ENCODE measurements at places on chromosomes 4 and X. TPM values are rescaled to one million over a fixed set of nuclear protein-coding genes. Genes with fewer than 3 reads are reported as not detected.

PRKG2 gene
- not detected for polyA plus RNA-seq

DNA sequence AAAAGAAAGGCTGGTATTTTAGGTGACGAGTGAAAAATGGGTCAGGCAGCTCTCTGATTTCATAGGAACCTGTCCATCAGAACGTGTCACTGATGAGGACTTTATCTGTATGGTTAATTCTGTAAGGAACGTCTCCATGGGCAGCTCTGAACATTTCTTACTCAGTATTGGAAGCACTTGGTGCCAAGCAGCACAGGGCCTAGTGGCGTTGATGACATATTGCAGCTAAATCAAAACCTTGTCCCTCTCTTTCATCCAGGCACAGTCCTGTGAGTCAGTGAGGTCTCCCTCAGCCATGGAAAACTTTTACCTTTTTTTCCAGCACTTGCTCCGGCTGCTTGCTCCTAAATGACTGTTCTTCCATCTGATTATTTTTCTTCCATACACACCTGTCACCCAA, 301.9 kb downstream of the DHX15 start:
- no peaks in the 10 kb centered on the region for H3K27me3 ChIP-seq
- H3K27ac ChIP-seq: no peak overlapping the region

GRCh38 chrX:33183361-33183760, 28.0 kb downstream of the DMD start:
- DNase-seq: no peak
- H3K4me3 ChIP-seq: no peak overlapping the region
- H3K27me3 ChIP-seq: no peaks in the 10 kb centered on the region
- H3K27ac ChIP-seq: no peak overlapping the region
- no peaks in the 10 kb centered on the region for H3K36me3 ChIP-seq

RAB9B gene
- not detected for polyA plus RNA-seq

DNA sequence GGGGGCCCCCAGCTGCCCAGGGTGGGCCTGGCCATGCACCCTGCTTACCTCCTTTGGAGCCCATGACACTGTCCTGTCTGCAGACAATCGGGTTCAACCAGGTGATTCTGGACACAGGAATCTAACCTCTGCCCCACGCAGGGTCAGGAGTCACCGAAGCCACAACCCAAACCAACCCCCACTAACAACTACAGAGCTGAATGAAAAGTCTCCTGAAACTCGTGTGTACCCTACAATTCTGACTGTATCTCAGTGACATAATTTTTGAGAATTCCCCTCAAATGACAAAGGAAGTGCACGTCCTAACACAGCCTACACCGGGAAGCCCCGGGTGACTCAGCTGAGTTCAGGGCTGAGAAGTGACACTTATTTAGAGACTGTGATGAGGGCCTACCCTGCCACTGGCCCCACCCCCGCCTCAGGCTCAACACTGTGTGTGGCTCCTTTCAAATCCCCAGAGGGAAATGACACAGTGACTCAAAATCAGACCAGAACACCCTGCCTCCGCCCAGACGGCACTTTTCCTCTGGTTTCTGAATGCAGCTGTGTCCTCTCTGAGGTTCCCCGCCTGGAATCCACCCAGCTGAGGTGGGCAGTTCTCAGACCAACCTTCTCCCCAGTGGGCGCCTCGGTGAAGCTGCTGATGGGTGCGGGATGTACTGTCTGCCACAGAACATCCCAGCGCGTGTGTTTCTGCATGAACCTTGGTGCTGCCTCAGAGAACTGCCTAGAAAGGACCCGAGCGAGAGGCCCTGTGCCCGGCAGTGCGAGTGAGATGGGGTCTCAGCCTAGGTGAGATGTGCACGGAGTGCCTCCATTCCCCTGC, 9.9 kb downstream of the TNIP2 start:
- peaks cover 68% of the 10 kb centered on the region for H3K36me3 ChIP-seq
- peak; percentile 50 for DNase-seq
- H3K27me3 ChIP-seq: no peaks in the 10 kb centered on the region
- H3K4me3 ChIP-seq: no peak overlapping the region
- peak overlapping the region; percentile 77 for H3K27ac ChIP-seq
- H3K4me1 ChIP-seq: peaks cover 8% of the 10 kb centered on the region

GRCh38 chrX:129522184-129523078, 859 bp downstream of the SMARCA1 start:
- DNase-seq: no peak
- no peak overlapping the region for H3K27ac ChIP-seq
- H3K4me3 ChIP-seq: peak overlapping the region; percentile 75

DNA sequence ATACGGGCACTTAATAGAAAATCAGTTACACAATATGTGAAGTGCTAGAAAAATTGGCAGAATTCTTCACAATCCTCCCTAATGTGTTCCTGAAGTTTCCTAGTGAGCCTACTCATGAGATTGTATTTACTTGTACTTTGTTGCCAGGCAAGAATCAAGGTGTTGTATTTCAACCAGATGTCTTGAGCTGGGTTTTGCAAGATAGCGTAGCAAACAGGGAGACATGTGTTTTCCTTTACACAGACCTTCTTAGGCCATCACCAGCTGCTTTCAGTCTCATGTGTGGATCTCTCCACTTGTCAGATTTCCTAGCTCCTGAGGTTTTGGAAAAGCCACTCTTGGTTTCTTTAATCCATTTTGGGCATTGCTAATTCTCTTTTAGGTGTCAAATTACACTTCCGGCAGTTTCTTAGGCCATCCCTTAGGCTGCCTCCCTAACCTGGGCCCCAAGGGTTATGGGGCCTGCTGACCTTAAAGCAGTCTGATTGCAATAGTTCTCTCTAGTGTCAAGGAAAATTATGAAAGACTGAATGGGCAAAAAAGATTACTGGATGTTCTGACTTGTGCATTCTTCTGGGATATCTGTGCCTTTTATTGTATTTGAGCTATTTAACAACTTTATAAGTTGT, 12.2 kb upstream of the EDA start:
- H3K4me1 ChIP-seq: no peaks in the 10 kb centered on the region
- no peak overlapping the region for H3K27ac ChIP-seq
- H3K4me3 ChIP-seq: no peak overlapping the region

- no peaks in the 10 kb centered on the region for H3K4me1 ChIP-seq
- H3K27ac ChIP-seq: no peak overlapping the region
- DNase-seq: no peak
- no peak overlapping the region for H3K4me3 ChIP-seq
Measured at GRCh38 chr4:11404431-11404830, 24.3 kb downstream of the HS3ST1 start.

NAP1L3 gene
- polyA plus RNA-seq: not detected

DNA sequence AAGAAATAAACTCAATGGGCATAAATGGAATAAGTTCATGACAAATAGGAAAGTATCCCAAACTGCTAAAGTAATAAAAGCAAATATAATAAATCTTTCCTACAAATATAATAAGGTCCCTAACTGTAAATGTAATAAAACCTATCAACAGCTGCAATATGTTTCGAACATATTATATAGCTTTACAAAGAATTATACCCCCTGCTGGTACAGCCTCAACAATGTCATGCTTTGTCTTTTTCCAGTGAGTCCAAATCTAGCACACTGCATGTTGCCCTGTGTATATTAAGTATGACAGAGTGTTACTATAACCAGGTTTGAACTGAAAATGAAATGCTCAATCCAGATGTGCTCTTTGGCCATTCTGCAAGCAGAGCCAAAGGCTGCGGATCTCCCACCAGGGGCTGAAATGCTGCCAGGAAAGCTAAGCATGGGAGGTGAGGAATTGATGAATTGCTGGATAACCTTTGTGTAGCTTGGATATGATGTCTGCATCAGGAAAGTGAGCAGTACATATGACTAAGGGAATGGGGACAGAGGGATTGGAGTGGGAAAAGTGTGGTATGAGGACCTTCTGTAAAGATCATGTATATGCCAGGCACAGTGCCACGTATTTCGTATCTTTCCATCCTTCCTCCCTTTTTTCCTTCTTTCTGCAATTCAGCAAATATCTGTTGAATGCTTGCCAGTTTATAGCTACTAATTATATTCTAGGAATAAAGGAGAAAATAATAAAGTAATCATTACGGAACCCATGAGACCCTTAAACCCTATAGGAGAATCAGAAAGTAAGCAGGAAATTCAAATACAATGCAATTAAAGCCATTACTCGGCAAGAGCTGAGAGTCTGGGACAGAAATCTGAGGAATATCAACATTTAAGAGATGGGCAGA, 954.6 kb upstream of the LCORL start:
- no peak overlapping the region for H3K27ac ChIP-seq
- no peak overlapping the region for H3K4me3 ChIP-seq
- no peaks in the 10 kb centered on the region for H3K4me1 ChIP-seq
- no peak for DNase-seq
- H3K27me3 ChIP-seq: no peaks in the 10 kb centered on the region

SPATA4 gene
- polyA plus RNA-seq: not detected

PNMA6A gene
- not detected for polyA plus RNA-seq

GRCh38 chr4:118894034-118894433, 5.4 kb downstream of the SYNPO2 start:
- H3K27me3 ChIP-seq: peaks cover 20% of the 10 kb centered on the region
- no peak overlapping the region for H3K27ac ChIP-seq
- H3K36me3 ChIP-seq: no peaks in the 10 kb centered on the region
- peaks cover 2% of the 10 kb centered on the region for H3K4me1 ChIP-seq

NFXL1 gene
- 10.6 TPM for polyA plus RNA-seq

CT45A5 gene
- polyA plus RNA-seq: not detected

DNA sequence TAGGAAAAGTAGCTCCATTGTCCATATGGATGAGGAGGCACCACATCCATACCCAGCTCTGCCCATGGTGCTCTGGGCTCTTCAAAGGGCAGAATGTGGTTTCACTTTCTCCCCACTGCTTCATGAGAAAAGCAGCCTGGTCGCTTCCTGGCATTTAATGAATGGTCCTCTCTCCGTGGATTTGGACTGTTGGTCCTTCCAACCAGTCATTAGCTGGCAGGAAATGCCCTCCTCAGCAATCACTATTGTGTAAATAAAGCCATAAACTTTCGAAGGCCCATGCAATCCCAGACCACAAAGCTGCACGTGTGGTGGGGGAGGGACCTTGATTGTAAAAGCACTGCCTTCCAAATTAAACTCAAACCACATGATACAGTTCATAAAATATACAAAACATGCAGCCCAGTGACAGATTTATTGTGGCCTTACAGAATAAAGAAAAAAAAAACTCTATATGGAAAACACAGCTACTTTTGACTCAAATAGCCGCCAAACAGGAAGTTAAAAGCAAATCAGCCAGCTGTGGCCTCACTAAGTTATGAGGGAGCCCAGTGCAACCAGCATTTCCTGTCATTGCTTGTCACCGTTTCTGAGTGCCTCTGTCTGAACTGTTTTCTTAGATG, 8.1 kb downstream of the MBNL3 start:
- H3K4me1 ChIP-seq: peaks cover 33% of the 10 kb centered on the region
- H3K36me3 ChIP-seq: no peaks in the 10 kb centered on the region
- peak; percentile 58 for DNase-seq
- peak overlapping the region; percentile 76 for H3K4me3 ChIP-seq

DNA sequence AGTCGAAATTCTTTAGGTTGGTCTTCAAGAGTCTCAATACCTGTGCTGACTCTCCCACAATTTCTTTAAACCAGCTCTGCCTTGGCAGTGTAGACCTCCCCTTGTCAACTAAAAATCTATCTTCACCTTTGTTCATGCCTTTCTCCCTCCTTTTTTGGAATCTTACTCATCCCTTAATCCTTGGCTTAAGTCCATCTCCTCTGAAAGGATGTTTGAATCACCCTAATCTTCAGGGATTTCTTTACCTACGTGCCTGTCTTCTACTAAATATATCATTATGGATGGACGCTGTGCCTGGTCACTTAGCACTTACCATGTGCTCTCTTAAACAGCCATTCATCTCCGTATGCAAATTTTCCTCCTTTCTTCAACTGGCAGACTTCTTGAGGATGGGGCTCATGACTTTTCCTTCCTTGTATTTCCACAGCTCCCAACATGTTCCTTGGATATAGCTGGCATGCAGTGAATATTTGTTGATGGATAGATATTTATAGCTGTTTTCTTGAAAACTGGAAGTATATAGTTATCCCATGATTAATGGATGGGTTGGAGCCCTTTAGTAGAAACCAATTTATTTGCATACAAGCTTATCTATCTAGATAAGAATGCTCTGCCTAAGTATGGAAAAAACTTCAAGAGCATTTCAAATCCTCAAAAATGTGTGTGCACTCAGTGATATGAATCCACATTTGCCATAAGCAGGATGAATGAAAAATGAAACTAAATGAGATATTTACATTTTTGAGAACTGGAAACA, 166.6 kb downstream of the SPRY1 start:
- H3K4me3 ChIP-seq: no peak overlapping the region
- H3K27me3 ChIP-seq: no peaks in the 10 kb centered on the region
- no peak for DNase-seq
- H3K4me1 ChIP-seq: no peaks in the 10 kb centered on the region
- H3K27ac ChIP-seq: no peak overlapping the region
- H3K36me3 ChIP-seq: no peaks in the 10 kb centered on the region

HS6ST2 gene
- not detected for polyA plus RNA-seq

GRCh38 chrX:103464072-103464773, 55.1 kb downstream of the RAB40A start:
- H3K4me1 ChIP-seq: peaks cover 6% of the 10 kb centered on the region
- H3K36me3 ChIP-seq: no peaks in the 10 kb centered on the region
- peak overlapping the region; percentile 61 for H3K4me3 ChIP-seq

SPP1 gene
- polyA plus RNA-seq: not detected

DNA sequence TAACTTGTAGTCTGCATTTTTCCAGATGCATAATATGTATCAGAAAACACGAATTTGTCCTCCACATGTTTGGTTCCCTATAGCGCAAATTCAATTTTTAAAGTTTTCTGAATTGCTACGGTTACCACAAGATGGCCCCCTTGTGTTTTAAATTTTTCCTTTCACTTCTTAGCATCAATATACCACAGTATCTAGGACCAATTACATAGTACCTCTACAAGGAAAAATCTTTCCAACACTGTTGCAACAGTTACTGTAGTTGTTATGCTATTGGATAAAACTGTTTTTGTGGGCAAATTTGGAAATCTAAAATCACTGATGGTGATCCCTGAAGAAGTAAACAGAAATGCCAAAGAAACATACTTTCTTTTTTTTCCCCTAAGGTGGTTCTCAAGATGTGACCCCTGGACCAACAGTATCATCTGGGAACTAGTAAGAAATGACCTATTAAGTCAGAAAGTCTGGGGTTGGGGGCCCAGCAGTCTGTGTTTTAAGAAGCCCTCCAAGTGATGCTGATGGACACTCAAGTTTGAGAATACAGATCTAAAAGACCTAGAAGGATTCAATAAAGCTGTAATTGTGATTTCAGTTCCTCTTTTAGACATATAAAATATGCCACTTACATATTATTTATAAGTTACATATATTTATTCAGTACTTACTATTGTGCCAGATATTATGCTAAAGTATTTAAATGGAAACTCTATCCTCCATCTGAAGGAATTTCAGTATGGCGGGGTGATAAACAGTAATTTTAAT, 3.1 kb downstream of the ZGRF1 start:
- H3K4me1 ChIP-seq: peaks cover 19% of the 10 kb centered on the region
- H3K27ac ChIP-seq: no peak overlapping the region
- H3K4me3 ChIP-seq: no peak overlapping the region
- peak; percentile 7 for DNase-seq
- H3K27me3 ChIP-seq: no peaks in the 10 kb centered on the region

DNA sequence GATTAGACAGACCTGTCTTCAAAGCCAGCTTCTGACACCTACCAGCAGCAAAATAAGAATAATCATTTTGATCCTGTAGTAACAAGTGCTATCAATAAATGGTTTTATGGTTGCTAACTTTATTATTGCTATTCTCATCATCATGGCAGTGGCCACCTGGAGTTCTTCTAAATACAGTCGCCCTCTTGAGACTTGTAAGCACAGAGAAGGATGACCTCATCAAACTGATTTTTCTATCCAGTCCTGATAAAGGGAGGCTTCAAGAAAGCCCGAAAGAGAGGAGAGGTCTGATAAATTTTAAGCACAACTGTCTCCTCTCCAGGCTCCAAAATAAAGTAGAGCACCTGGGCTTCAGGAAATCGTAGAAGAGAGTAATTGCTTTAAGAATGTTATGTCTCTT, 286.4 kb downstream of the USP46 start:
- no peaks in the 10 kb centered on the region for H3K4me1 ChIP-seq
- no peak overlapping the region for H3K27ac ChIP-seq
- no peaks in the 10 kb centered on the region for H3K36me3 ChIP-seq
- H3K4me3 ChIP-seq: no peak overlapping the region
- H3K27me3 ChIP-seq: no peaks in the 10 kb centered on the region

ASB12 gene
- not detected for polyA plus RNA-seq

All from CD14-positive monocyte (primary cell).